ENCODE measurements at places on chromosomes 2 and 18.

DNA sequence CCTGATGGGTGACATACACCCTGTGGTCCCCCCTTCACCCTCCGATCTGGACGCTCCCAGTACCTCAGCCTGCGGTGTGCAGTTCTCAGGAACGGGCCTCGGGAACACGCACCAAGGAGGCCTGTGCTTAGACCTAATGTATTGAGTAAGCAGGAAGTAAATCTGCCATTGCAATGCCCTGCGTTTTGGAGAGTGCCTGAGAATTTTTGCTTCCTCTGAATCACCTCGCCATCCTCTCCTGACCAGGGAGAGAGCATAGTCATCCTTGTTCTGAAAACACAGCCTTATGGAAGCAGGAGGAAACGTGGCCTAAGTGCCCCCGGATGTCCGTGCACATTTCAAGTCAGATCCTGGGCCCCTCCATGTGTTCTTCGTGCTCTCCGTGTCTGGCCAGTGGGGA, 272.2 kb downstream of the NDUFA10 start:
- no peak for DNase-seq

GRCh38 chr2:87996570-87996969, 19.8 kb downstream of the RNU2-63P start:
- DNase-seq: no peak

DNA sequence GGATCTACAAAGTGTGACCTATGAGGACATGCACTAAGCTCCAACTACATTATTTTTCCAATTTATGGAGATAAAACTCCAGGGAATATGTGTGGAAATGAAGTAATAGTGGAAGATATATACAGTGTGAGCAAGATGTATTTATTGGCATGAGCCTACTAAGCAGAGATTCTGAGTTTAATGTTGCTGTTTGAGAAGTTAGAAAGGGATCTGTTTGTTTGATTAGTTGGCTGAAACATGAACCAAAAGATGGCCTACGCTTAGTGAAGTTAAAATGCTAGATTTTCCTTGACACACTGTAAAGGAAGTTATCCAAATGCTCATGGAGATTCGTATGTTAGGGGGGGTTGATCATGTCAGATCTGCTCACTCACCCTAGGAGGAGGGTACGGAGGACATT, 621.7 kb downstream of the TMEM182 start:
- DNase-seq: no peak

DNA sequence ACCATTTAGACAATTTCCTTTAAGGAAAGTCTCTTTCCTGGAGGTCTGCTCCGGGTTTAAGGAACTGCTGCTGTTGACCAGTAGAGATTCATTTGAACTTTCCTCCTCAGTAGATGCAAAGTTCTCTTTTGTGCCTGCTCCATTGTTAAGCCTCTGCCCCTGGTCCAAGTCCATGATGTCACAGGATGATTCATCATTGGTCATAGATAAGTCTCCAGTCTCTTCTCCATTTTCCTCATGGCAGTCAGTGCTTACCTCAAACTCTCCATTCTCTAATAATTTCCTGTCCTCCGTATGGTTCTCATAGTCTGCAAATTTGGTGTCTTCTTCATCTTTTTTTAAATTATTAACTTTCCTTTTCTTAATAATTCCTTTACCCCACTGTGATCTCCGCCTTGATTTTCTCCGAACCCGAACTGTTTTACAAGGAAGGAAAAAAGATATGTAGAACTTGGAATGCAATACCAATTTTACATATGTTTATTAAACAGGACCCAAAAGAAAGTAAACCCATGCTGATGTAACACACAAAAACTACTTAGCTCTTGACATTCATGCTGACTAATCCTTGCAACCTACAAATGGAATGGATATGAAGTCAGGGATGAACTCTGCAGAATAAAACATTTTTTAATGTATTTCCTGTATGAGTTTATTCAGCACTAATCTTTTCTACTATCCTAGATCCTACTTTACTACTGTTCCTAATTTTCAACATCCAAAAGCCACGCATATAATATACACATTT, 169.1 kb downstream of the ATAD2B start:
- DNase-seq: no peak

GRCh38 chr2:215746226-215746886, 267.0 kb downstream of the MREG start:
- no peak for DNase-seq
